ENCODE measurements at places on chromosomes 4 and X. TPM values are rescaled to one million over a fixed set of nuclear protein-coding genes. Genes with fewer than 3 reads are reported as not detected.

Gene ARMCX1
- total RNA-seq = 32.7 TPM

Gene CLIC2
- total RNA-seq = 11.7 TPM

Gene FAM149A
- 12.2 TPM for total RNA-seq

Gene TMPRSS11A
- not detected for total RNA-seq

Gene XIAP
- 24.9 TPM for total RNA-seq

Gene PSAPL1
- not detected for total RNA-seq

DNA sequence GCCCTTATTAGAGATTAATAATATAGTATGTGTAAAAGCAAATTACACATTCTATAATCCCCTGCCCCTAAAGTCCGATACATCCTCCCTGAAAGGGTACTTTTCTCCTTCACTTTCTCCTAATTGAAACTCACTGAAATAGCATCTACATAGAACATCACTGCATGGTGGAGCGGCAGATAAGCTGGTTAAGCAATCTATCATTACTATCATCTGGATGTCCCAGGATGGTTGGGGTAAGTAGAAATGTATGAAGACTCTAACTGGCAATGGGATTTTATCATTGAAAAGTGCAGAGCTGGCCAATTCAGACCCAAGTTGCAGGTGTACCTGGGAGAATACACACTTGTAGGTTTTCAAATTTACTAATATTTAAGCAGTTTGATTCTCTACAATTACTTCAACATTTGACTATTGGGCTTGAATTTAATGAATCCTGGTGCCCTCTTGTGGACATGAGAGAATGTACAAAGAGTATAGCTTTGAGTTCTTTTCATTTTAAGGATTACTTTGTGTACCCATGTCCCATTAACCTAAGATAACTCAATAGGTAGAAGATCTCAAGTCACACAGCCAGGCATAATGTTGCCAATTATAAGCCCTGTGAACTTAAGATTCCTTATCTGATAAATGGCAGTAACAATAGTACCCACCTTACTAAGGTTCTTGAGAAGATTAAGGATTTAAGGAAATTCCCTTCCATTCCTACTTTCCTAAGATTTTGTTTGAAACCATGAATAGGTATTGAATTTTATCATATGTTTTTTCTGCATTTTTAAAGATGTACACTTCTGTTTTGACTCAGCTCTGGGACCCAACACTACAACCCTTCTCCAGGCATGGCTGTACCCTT, 69.8 kb downstream of the SHROOM3 start:
- no peaks in the 10 kb centered on the region for H3K4me1 ChIP-seq
- H3K27me3 ChIP-seq = peaks cover 15% of the 10 kb centered on the region
- no peak overlapping the region for H3K27ac ChIP-seq
- no peaks in the 10 kb centered on the region for H3K36me3 ChIP-seq
- H3K4me3 ChIP-seq = no peak overlapping the region

DNA sequence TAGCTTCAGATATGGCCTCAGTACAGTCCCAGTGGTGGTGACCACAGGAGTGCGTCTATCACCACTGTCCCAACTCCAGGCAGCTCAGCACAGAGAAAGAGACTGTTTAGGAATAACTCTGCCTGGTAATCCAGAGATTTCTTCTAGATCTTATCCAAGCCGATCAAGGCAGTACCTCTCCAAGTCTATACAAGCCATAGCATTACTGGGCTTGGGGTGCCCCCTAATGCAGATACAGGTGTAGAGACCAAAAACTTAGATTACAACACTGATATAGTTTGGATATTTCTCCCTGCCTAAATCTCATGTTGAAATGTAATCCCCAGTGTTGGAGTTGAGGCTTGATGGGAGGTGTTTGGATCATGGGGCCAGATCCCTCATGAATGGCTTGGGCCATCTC, 100.9 kb downstream of the PTCHD1 start:
- no peaks in the 10 kb centered on the region for H3K27me3 ChIP-seq
- peak overlapping the region; percentile 58 for H3K27ac ChIP-seq
- no peaks in the 10 kb centered on the region for H3K36me3 ChIP-seq
- no peak overlapping the region for H3K4me3 ChIP-seq
- DNase-seq = no peak
- no peaks in the 10 kb centered on the region for H3K4me1 ChIP-seq

GRCh38 chrX:3177851-3178250, 136.6 kb downstream of the ARSF start:
- H3K27ac ChIP-seq = no peak overlapping the region
- no peaks in the 10 kb centered on the region for H3K36me3 ChIP-seq
- no peak for DNase-seq
- H3K27me3 ChIP-seq = no peaks in the 10 kb centered on the region

- H3K36me3 ChIP-seq = no peaks in the 10 kb centered on the region
- no peak for DNase-seq
- no peak overlapping the region for H3K27ac ChIP-seq
- no peaks in the 10 kb centered on the region for H3K4me1 ChIP-seq
- H3K4me3 ChIP-seq = no peak overlapping the region
- no peaks in the 10 kb centered on the region for H3K27me3 ChIP-seq
Observed at GRCh38 chr4:129565214-129565613, 469.3 kb downstream of the C4orf33 start.

- no peak for DNase-seq
- no peaks in the 10 kb centered on the region for H3K4me1 ChIP-seq
- no peaks in the 10 kb centered on the region for H3K27me3 ChIP-seq
- H3K4me3 ChIP-seq = no peak overlapping the region
Observed at GRCh38 chrX:74514384-74514783, 93.1 kb downstream of the SLC16A2 start.

DNA sequence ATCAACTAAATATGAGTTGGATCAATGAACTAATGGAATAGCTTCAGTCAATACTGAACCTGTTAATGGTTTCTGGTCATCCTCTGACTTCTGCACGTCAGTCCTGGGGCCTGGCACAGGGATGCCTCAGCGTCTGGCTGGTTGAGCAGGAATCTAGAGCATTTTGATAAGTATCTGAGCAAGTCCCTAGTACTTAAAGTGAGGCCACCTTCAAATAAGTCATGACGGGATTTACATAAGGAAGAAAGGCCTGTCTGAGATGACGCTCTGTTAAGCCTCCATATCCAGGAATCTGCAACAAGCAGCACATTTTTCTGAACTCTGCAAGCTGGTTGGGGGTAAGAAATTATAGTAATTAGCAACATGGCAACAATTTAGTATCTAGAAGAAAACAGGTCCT, 83.2 kb upstream of the TBC1D9 start:
- H3K4me1 ChIP-seq = peaks cover 6% of the 10 kb centered on the region
- no peaks in the 10 kb centered on the region for H3K27me3 ChIP-seq
- H3K27ac ChIP-seq = peak overlapping the region; percentile 17
- DNase-seq = no peak

- no peak overlapping the region for H3K27ac ChIP-seq
- no peaks in the 10 kb centered on the region for H3K27me3 ChIP-seq
- H3K36me3 ChIP-seq = no peaks in the 10 kb centered on the region
- H3K4me1 ChIP-seq = no peaks in the 10 kb centered on the region
Observed at GRCh38 chr4:176745902-176746301, 46.8 kb downstream of the VEGFC start.

DNA sequence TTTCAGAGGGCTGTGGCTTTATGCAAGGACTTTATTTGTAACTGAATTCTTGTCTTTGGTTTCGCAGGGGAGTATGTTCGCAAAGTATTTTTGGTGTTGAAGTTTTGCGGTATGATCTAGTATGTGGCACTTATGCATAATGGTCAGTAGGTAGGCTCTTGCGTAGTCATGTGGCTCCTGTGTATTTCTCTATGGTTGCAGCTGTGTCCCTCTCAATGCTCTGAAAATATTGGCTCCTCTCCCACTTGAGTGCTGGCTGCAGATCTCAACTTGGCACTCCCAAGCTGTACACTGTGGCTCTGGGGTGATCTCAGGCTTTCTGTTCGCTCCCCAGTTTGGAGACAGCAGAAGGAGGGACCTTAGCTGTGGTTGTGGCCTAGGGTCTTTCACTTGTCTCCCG, 24.8 kb downstream of the ARMCX5 start:
- no peak overlapping the region for H3K4me3 ChIP-seq
- H3K36me3 ChIP-seq = no peaks in the 10 kb centered on the region
- H3K4me1 ChIP-seq = no peaks in the 10 kb centered on the region
- DNase-seq = no peak

DNA sequence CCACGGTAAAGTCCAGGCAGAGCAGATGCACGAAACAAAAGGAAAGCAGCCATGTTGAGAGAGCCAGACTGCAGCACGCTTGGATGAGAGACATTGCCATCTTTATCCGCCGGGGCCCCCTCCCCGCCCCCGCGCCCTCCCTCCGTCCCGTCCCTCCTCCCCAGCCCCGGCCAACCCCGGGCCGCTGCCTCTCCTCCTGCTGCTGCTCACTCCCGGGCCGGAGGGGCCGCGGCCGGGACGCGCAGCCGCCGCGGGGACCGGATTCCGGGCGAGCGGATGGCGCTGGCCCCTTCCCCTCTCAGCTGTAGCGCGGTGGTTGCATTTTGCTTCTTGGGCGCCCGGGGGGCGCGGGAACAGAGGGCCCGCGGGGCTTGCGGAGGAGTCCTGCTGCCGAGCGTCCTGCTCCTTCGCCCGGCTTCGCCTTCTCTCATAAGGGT, 542 bp downstream of the RNF150 start:
- H3K4me3 ChIP-seq = peak overlapping the region; percentile 94
- H3K27me3 ChIP-seq = peaks cover 28% of the 10 kb centered on the region
- peaks cover 64% of the 10 kb centered on the region for H3K4me1 ChIP-seq
- H3K36me3 ChIP-seq = no peaks in the 10 kb centered on the region
- peak; percentile 59 for DNase-seq

DNA sequence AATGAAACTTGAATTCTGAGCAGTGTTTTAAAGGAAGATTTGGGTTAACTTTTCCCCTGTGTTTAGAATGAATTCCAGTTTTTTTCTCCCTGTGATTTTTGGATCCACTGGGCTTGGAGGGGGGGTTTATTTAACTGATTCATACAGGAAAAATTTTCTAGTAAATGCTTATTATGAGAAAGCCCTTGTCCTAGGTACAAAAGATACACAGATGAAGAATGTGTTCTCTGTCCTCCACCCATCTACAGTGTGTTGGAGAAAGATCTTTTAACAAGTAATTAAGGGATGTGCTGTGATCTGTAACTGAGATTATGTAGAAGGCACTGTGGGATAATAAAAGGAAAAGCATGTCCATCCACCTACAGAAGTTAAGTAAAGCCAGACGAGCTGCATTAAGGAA, 103.9 kb downstream of the STIM2 start:
- no peak for DNase-seq
- no peak overlapping the region for H3K4me3 ChIP-seq
- no peaks in the 10 kb centered on the region for H3K36me3 ChIP-seq
- H3K27me3 ChIP-seq = no peaks in the 10 kb centered on the region
